Upper lobe of left lung (tissue), 6 donors: ENCODE measurements at places on chromosomes 1 and 21. TPM values are rescaled to one million over a fixed set of nuclear protein-coding genes. Genes with fewer than 3 reads are reported as not detected.
A peak's percentile ranks its signal among the peaks of the same experiment; 100 is the strongest.

DNA sequence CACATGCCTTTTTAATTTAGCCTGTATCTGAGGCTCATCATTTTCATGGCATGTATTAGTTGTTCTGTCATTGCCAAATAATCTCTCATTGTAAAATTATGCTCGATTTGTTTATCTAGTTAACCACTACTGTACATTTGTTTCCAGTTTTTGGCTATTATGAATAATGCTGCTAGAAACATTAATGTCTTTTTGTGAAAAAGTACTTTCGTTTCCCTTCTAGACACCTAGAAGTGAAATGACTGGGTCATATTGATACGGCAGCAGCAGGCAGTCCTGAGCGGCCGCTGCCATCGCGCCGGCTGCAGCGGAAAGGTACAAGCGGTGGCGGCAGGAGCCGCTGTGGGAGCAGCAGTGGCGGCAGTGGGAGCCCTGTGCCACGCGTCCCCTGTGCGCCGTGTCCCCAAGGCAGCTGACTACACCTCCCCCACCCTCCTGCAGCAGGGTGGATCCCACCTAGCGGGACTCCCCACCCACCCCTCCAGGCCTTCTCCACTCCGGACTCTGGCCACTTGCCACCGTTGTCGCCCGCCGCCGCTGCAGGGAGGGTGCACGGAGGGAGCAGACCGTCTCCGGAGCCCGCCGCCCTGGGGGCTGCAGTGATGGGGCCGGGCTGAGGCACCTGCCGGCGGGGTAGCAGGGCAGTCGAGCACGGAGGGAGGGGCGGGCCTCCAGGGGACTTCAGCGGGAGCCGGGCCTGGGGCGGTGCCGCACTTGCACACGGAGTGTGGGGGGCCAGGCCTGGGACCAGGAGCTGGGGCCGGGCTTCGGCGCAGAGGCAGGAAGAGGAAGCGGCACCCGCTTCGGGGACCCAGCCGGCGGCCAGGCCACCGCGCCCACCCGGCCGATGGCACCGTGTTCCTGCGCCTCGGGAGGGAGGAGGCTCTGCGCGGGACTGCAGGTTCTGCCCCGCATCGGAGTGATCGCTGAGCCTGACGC is 66.8 kb upstream of the RGS7 start:
- peak; percentile 85 for DNase-seq

GRCh38 chr1:56574794-56575193 is 4.6 kb downstream of the PLPP3 start:
- DNase-seq, result no peak

DNA sequence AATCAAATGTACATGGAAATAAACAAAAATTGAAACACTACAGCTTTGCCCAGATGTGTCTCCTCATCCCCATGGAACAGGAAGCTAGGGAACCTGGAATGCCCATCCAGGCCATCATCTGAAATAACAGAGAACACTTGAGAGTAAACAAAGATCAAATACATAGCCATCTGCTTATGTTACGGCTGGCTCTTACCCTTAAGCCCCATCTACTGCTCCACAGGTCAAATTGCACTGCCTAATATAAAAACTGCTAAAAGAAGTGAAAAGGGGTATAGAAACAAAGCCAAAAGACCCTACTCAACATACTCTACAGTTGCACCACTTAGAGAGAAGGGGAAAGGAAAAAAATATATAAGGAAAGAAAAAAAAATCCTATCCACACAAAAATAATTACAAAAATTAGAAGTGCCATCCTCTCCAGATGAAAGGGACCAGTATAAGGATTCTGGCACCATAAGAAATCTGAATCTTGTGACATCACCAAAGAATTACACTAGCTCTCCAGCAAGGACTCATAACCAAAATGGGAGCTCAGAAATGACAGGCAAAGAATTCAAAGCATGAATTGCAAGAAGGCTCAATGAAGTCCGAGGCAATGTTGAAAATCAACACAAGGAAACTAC is 26.9 kb downstream of the OR6Y1 start:
- no peak for DNase-seq

GRCh38 chr1:233470741-233471499 is 143.0 kb upstream of the KCNK1 start:
- no peak for DNase-seq

The SELL gene
- total RNA-seq, result 3.9 TPM

DNA sequence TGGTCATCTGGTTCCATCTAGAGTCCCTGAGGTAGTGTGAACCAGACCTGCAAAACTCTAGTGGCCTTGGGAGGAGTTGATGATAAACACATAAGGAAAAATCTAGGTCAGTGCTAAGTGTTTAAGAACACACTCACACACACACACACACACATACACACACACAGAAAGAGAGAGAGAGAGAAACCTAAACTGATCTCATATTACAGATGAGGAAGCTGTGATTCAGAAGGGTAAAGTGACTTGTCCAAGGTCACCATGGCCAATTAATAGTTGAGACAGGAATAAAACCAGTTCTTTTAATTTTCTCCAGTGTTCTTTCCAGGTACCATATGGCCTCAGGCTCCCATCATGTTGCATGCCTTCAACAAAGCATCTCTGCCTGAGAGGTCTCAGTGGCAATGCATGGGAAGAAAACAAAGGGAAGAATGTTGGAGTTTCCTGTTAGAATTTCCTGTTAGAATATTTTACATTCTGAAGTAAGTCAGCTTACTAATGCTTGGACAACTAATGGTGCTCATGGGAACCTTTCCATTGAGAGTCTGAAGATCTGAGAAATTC is 77.3 kb upstream of the TSPAN2 start:
- DNase-seq, result no peak

DNA sequence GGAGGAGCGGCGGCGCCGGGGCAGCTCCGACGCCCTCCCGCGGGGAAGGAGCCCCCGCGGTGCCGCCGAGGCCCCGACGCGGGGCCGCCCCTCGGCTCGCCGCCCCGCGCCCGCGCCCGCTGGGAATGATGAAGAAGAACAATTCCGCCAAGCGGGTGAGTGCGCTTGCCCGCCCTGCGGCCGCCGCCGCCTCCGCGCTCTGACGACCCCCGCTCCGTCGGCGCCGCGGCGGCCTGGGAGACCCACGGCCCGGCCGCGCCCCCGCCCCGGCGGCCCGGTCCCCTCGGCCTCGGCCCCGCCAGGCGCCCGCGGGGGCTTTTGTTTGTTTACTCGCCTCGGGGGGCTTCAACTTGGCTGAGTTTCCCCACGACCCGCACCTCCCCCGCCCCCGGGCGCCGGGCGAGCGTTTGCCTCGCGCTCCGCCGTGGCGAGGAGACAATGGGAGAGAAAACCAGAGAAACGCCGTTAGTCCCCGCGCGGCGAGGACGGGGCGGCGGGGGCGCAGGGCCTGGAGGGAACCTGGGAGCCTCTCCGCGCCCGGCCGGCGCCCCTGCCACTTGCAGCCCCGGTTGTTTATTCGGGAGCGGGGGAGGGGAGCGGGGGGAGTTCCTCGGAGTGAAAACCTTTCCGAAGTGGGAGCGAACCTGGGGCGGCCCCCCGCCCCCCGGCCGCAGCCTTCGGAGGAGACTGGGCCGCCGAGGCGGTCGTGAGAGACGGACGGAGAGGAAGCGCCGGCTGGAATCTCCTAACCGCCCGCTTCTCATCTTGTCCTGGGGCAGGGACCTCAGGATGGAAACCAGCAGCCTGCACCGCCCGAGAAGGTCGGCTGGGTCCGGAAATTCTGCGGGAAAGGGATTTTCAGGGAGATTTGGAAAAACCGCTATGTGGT is 661 bp downstream of the PLEKHO1 start:
- DNase-seq, result peak; percentile 91

DNA sequence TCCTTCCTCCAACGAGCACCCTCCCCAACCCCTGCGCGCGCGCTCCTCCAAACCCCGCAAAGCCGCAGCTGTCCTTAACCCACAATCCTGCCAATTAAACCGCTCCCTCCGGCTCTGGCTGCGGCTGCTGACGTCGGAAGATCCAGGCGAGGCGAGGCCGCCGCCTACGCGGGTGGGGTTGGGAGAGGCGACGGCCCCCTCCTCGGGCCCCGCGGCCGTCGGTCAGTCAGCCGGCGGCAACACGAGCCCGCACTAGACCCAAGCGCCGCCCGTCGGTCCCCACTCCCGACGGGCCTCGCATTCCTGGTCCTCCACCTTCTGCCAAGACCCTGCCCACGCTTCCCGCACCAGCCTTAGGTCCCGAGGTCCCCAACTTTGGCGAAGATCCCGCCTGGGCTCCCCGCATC is 75.4 kb downstream of the VWA5B1 start:
- no peak for DNase-seq

DNA sequence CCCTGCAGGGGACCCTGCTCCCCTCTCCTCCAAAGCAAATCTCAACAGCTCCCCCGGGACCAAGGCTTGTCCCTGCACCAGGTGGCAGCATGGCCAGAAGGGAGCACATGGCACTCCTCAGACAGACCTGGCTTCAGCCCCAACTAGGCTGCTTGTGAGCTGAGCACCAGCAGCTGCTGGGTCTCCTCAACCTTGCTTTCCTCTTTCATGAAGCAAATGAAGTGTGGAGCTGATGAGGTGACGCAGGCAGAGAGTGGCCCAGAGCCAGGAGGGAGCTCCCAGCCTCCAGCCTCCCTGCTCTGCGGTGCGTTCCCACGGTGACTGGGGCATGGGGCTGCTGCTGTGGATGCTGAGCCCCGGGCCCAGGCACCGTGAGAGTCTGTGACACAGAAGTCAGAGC is 34.0 kb downstream of the MEGF6 start:
- no peak for DNase-seq

- DNase-seq, result peak; percentile 61
Measured at GRCh38 chr1:204791453-204792353, 79.0 kb upstream of the NFASC start.

DNA sequence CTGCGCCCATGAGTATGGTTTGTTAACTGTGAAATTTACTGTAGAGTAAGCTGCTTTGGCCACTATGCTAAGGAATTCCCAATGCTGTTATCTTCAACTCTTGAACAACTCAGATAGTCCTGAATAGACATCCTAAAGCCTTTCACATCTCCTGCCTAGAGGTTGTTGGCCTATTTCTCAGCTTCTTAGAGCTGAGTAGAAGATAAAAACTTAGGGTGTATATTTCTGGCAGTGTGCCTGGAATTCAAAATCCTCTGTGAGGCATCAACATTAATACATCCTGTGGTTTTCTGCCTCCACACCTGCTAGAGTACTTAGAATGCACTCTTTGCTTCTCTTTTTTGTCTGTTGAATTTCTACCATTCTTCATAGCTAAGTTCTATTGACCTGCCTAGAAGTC is 45.8 kb upstream of the RC3H1 start:
- no peak for DNase-seq

The DIRAS3 gene
- total RNA-seq, result not detected

GRCh38 chr1:30379684-30380624 is 343.4 kb downstream of the MATN1 start:
- peak; percentile 24 for DNase-seq

The GBP6 gene
- total RNA-seq, result 0.30 TPM

- DNase-seq, result no peak
Measured at GRCh38 chr1:73333847-73334503, 864.0 kb downstream of the LRRIQ3 start.

- no peak for DNase-seq
Measured at GRCh38 chr1:209207126-209207700, 376.3 kb upstream of the CAMK1G start.

DNA sequence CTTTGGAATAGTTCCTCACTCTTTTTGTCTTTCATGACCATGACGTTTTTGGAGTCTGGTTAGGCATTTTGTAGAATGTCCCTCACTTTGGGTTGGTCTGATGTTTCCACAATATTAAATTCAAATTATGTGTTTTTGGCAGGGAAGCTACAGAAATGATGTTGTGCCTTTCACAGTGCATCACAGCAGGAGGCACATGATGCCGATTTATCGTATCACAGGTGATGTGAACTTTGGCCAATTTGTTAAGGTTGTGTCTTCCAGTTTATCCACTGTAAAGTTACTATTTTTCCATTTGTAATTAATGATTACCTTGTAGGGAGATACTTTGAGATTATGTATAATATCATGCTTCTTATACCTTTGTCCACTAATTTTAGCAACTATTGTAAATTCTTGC is 114.3 kb downstream of the FGGY start:
- DNase-seq, result no peak

DNA sequence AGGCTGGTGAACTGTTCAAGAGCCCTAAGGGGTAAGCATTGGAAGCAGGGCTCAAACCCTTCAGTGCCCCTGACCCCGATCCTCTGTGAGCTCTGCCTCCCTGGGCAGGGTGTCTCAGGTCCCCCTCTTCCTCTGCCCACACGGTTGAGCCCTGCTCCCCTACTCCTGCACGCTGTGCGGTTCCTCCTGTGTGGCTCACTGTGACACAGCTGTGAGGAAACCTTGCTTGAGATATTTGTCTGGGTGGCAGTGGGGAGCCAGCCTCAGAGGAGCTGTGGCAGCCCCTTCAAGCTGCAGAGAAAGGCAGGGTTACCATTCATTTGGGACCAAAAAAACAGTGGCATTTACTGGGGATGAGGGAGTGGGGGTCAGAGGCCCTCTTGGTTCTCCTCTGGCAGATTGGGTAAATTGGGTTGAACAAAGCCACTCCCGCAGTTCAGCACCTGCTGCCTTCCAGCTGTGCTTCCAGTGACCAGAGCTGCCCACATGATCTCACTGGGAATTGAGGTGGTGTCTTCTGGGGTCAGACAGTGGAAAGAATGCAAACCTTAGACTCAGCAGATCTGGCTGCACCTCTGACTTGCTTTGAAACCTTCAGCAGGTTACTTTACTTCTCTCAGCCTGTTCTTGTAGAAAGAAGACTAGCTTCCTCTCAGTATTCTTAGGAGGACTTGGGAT is 60.6 kb upstream of the CD1D start:
- DNase-seq, result no peak

DNA sequence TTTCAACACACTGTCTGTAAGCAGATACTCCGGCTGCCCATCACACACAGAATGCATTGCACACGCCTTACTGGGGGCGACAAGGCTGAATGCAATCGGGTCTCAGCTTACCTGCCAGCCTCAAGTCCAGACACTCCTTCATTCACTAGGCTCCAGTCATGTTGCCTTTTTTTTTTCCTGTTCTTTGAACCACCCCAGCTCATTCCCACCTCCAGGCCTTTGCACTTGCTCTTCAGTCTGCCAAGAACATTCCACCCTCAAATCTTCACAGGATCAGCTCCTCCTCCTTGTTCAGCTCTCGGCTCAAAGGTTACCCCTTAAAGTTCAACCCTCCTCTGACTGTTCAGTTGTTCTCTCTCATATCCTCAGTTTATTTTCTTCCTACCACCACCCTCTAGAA is 181.9 kb upstream of the ESRRG start:
- DNase-seq, result no peak

GRCh38 chr1:40635763-40636500 is 29.6 kb downstream of the RIMS3 start:
- DNase-seq, result peak; percentile 69

The NEGR1 gene
- total RNA-seq, result 13.2 TPM

The NUAK2 gene
- total RNA-seq, result 8.5 TPM

GRCh38 chr1:15178571-15179484 is 25.3 kb downstream of the TMEM51 start:
- DNase-seq, result no peak

DNA sequence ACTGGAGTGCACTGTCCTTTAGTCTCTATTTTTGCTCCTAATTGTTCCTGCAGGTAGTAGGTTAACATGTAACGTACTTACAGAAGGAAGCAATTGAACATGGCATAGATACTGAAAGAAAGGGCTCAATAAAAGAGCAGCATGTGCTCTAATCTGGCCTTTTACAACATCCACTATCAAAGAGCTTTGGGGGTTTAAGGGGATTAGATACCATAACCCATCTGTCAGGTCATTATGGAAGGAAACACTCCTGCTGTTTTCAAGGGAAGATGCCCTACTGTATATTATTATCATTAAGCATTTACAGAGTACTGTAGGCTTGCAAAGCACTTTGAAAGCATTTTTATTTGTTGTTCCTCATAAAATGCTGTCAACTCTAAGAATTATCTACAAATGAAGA is 152.8 kb downstream of the TTLL7 start:
- no peak for DNase-seq

The FCRL5 gene
- total RNA-seq, result 9.8 TPM
